ENCODE measurements at places on chromosomes 2 and 18.

GRCh38 chr18:1968801-1969498, 602.4 kb downstream of the METTL4 start:
- no peak for DNase-seq

GRCh38 chr2:20576598-20577115, 74.2 kb downstream of the HS1BP3 start:
- DNase-seq: no peak

DNA sequence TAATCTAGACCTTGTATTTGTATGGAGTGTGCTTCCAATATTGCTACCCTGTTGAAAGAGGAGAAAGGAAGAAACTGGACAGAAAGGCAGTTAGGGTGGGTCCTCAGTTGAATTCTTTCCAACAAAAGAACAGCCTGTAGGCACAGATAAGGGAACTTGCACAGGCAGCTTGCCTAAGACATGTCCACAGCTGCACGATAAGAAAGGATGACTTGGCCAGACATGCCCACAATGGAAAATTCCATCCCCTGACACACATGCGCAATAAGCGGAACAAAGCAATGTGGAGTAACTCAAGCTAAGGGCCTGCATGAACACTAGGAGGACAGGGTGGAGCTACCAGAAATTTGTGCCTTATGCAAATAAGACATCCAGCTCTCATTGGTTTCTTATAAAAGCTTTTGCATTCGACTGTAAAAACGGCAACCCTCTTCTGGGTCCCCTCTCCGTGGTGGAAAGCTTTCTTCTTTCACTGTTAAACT, 1084.7 kb upstream of the NXPH2 start:
- DNase-seq: no peak

DNA sequence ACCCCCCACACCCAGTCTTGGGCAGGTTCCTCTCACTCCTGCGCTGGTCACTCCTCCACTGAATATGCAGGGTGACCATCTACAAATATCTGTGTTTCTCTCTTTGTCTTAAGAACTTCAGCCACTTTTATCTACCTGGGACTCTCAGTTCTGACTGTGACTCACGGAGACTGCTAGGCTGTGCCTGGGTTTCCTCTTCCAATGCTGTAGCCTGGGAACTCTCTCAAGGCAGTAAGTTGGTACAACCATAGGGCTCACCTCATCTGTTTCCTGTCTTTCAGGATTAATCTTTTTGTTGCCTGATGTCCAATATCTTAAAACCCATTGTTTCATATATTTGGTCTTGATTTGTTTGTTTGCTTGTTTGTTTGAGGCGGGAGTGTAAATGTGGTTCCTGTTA, 47.2 kb upstream of the ZNF396 start:
- DNase-seq: no peak

DNA sequence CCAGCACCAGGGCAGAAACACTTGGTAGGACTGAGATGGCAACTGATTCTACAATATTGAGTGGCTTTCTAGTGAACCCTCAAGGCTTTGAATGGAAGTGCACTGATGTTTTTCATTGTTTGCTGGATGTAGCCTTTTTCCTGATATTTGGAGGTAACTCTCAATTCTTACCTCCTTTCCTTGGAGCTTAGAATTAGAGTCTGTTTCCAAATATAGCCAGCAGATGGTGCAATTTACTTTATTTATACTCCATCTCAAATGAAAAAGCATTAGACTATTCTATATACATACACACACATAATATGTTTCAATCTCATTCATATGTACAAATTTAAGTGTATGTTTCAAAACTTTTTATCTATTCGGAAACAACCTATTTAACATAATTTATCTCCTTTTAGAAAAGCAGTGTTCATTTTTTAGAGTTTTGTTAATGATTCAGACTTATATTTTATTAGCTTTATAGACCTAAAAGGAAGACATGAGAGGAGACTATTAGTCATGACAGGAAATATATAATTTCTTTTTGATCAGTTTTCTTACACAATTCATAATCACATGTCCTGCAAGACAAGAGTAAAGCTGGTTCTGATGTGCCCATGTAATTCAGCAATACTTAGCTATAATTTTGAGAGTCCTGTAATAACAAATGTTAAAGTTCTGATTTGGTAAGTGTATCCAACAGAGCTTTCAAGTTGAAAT, 124.8 kb downstream of the NUP35 start:
- no peak for DNase-seq

Measured in fibroblast of skin of left quadriceps (primary cell).